ENCODE measurements at places on chromosomes 1 and 21. TPM values are rescaled to one million over a fixed set of nuclear protein-coding genes. Genes with fewer than 3 reads are reported as not detected.

GUCA2B gene
- not detected for total RNA-seq

FCRL1 gene
- total RNA-seq, result not detected

C1QA gene
- not detected for total RNA-seq

C1orf185 gene
- total RNA-seq, result not detected

PTCH2 gene
- 0.13 TPM for total RNA-seq
